NCI-H1930 (cell line): ENCODE measurements at places on chromosomes 7 and 10.

GRCh38 chr10:132696728-132697577 lies 89.0 kb downstream of the NKX6-2 start:
- DNase-seq, result no peak

GRCh38 chr7:33933611-33934281 lies 28.4 kb downstream of the BMPER start:
- DNase-seq, result no peak

GRCh38 chr10:115941361-115941771 lies 331.6 kb downstream of the GFRA1 start:
- no peak for DNase-seq

- DNase-seq, result no peak
Measured at GRCh38 chr10:86681047-86681446, 12.7 kb downstream of the LDB3 start.

DNA sequence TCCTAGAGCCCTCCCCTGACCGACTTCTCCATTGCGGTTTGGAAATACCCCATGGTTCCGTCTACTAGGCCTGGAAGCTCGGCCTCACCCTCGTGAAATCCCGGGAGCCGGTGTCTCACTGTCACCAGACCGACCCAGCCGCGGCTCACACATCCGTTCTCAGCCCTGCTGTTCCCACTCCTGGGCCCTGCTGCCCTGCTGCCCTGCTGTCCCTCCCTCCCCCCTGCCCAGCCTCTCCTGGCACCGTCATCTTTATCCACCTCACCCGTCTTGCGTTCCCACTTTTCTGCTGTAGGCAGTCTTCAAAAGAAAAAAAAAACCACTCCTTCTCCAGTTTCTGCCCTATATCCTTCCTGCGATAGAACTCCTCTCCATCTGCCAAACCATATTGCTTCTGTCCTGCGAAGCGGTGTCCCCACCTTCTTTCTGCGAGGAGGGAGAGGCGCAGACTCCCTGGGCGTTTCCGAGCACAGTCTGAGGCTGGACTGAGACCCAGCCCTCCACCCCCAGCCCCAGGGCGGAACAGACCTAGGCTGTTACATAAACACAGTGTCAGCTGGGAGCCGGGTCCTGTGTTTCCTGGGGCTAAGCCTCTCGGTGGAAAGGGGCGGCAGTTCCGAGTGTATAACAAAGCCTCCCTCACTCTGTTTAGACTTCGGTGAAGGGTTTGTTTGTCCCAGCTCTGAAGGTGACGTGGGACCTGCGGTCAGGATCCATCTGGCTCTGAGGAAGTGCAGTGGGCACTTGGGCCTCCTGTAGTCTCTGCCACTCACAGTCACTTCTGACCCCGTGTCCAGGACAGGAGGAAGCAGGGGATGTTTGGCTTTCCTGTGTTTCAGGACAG lies 2.8 kb downstream of the AGAP3 start:
- no peak for DNase-seq

GRCh38 chr7:24905996-24906770 lies 73.8 kb downstream of the OSBPL3 start:
- DNase-seq, result no peak

DNA sequence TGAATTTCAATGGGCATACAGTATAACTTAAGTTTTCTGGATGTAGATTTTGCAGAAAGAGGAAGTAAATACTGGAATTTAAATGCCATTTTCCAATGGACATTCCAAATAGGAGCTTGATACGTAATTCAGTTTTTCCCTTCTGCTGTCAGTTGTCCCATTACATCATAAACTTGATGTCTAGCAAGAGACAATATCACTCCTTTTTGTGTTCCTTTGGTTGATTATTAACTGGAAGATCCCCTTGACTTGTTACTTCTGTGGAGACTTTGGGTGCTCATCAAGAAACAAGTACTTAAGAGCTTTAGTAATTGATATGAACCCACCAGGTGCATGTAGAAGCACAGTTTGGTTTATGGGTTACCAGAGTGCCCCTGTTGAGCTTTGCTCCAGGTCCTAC lies 116.1 kb downstream of the ST7 start:
- no peak for DNase-seq

GRCh38 chr7:108109221-108109908 lies 20.8 kb downstream of the LAMB4 start:
- no peak for DNase-seq

DNA sequence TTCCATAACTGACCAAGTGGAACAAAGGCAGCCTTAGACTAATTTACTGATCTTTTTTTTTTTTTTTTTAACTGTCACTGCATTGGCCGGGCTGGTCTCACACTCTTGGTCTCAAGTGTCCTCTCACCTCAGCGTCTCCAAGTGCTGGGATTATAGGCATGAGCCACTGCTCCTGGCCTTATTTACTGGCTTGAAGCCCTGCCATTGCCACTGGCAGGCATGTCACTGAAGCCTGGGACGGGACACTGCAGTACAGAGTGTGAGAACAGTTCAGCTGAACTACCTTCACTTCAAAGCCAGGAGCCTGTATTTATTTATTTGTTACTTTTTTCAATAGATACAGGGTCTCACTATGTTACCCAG lies 15.4 kb upstream of the ARHGAP12 start:
- DNase-seq, result no peak

DNA sequence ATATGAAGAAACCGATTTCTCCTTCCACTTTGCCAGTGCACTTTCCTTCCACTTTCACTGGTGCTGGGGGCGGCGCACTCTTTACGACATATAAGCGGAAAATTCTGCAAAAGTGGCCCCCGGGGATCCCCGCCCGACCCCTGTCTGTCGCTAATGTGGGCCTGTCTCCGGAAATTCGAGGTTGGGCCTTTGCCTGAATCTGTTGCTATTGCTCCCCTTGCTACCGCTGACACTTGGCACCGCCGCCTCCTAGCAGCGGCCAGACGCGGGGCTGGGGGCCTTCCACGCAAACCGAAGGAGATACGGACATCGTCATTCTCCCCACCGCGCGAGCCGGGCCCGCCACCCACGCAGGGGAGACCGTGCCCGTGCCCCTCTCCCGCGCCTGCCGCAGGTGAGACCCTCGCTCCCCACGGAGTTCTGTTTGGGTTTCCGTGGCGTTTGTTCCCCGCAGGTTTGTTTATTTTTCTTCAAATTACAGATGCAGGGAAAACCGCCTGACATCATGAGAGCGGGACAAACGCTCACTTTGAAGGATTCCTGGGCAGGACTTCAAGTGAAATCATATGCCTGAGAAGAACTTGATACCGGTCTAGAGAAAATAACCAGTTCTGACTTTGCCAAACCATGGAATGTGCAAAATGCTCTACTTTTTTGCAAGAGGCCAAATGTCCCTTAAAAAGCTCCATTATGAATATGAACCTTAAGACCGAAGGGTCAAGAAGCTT lies 5.0 kb downstream of the TWIST1 start:
- DNase-seq, result no peak

DNA sequence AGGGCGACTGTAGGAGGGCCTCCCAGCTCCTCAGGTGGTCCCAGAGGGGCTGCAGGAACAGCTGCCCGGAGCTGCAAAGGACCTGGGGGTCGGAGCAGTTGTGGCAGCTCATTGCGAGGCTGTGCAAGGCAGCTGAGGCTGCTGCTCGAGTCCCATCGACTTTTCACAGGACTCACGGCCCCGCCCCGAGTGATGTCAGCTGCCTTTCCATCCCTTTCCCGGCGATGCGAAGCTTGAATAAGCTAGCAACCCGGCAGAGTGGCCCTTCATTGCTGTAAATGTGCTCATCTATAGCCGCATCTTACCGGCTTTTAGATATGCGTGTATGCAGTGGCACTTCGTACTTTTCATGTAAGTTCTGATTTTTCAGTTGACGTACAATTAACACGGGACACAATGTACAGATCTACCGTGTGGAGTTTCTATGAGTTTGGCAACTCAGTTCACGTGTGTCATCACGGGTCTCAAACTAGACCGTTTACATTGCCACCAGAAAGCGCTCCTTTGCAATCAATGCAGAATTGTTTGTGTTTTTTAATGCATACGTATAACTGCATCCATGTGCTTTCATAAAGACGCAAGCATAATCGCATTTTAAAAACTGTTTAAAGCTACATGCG lies at the start of gene CH25H:
Gene CH25H, minus strand, starts transcription at position 137 of the 620 bp plus-strand sequence. Its CDS starts 25 bp downstream, at position 112.
- no peak for DNase-seq

DNA sequence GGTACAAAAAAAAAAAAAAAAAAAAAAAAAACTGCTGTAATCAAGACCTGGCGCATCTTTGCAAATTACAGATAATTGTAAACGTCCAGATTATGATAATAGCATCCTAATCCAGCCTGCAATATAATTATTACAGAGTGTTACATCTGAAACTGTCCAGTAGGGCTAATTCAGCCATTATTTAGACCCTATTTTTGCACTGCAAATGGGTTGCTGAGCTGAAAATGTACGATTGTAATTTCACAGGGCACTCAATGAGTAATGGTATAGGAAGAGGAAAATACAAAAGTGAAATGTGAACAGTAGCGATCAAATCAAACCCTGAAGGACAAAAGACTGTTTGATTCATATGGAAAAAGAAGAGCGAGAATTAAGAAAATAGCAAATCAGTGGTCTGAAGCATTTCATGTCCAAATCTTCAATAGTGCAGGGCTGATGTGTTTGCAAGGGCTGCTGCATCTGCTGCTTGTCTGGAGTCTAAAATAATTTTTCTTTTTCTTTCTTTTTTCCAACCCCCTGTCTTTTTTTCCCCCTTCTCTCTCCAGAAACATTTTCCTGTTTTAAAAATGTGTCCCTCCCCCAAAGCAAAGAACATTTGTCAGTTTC lies 8.9 kb downstream of the DLX6 start:
- peak; percentile 82 for DNase-seq

DNA sequence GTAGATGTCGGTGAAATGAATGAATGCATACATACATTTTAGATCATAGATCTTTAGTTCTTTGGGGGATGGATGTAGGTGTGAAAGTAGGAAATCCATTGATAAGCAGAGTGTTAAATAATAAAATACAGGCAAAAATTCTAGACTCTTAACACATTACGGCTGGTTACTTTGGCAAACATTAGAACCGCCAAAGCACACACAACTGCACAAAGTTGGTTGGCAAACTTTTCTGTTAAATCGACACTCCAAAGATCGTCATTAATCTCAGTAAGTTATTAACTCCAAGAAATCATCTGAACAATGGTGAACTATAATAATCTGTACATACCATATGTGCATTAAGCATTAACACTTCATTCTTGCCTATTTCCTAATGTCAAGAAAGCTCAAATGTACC lies 231.2 kb downstream of the PLXNA4 start:
- DNase-seq, result no peak

- no peak for DNase-seq
Measured at GRCh38 chr10:74987339-74988053, 124.0 kb upstream of the SAMD8 start.

GRCh38 chr7:121305109-121305508 lies 23.7 kb upstream of the WNT16 start:
- no peak for DNase-seq

- no peak for DNase-seq
Measured at GRCh38 chr7:143002898-143003297, 24.0 kb downstream of the OR9A2 start.

DNA sequence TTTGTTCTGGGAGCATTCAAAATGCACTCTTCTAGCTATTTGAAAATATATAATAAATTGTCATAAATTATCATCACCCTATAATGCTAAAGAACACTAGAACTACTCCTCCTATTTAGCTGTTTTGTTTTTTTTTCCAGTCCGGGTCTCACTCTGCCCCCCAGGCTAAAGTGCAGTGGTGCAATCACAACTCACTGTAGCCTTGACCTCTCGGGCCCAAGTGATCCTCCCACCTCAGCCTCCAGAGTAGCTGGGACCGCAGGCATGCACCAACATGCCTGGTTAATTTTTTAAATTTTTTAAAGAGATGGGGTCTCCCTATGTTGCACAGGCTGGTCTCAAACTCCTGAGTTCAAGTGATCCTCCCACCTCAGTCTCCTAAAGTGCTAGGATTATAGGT lies 41.1 kb upstream of the MTPAP start:
- DNase-seq, result no peak

GRCh38 chr7:30389791-30390190 lies 88.8 kb downstream of the NOD1 start:
- no peak for DNase-seq

- DNase-seq, result no peak
Measured at GRCh38 chr7:156795415-156795814, 97.6 kb downstream of the LMBR1 start.

DNA sequence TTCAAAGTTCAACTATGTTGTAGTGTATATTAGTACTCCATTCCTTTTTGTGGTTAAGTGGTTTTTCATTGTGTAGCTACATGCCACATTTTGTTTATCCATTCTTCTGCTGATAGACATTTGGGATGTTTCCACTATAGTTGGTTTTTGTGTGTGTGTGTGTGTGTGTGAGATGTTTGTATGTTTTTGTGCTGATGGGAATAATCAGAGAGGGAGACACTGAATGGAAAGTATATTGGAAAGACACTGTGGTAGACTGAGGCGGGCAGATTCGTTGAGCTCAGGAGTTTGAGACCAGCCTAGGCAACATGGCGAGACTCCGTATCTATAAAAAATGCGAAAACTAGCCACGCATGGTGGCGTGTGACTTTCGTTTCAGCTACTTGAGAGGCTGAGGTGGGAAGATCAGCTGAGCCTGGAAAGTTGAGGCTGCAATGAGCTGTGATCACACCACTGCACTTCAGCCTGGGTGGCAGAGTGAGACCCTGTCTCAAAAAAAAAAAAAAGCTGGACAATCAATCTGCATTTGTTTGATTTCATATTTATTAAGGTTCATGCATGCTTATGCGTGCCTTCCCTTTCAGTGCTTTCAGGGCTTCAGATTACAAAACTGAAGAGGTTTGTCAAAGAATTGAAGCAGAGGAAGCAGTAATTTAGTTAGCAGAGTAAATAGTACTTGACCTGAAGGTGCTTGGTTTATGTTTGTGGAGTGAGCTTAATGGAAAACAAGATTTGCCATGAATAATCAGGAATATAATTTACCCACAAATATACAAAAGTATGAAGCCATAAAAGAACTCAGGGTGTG lies 14.7 kb downstream of the SEC24C start:
- DNase-seq, result no peak

- no peak for DNase-seq
Measured at GRCh38 chr10:79057481-79058275, 11.1 kb upstream of the ZMIZ1 start.

- DNase-seq, result no peak
Measured at GRCh38 chr7:7323352-7323751, 141.0 kb downstream of the C1GALT1 start.

DNA sequence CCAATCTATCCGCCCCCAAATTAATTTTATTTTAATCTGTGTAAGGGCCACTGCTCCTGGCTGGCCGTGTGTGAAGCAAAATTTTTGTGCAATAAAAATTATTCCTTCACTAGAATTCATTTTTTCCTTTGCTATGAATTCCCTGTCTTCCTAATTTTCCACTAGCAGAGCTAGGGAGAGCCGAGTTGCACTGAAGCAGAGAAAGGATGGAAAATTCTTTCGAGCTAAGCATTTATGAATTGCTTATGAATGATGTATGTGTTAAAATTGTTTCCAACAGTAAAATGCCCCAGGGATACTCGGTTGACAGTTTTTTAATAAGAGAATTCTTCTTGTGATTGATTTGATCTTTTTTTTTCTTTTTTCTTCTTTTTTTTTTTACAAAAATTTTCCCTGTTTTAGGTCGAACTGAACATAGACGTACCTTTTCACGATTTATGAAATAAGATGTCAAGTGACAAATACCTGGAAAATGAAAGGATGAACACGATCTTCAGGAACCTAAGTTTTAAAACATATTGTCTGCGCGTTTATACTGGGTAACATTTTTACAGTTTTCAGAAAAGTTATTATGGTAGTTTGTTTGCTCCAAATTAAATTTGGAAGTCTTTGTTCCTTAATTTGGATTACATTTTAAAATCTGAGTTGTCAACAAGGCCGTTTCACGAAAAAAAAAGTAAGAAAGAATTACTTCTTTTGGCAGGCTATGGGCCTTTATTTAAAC lies 288.8 kb upstream of the NFE2L3 start:
- DNase-seq, result no peak
